ENCODE measurements at places on chromosomes 5 and 9. TPM values are rescaled to one million over a fixed set of nuclear protein-coding genes. Genes with fewer than 3 reads are reported as not detected.

- no peak for DNase-seq
Observed at GRCh38 chr5:74206579-74207550, 433.7 kb downstream of the ENC1 start.

DNA sequence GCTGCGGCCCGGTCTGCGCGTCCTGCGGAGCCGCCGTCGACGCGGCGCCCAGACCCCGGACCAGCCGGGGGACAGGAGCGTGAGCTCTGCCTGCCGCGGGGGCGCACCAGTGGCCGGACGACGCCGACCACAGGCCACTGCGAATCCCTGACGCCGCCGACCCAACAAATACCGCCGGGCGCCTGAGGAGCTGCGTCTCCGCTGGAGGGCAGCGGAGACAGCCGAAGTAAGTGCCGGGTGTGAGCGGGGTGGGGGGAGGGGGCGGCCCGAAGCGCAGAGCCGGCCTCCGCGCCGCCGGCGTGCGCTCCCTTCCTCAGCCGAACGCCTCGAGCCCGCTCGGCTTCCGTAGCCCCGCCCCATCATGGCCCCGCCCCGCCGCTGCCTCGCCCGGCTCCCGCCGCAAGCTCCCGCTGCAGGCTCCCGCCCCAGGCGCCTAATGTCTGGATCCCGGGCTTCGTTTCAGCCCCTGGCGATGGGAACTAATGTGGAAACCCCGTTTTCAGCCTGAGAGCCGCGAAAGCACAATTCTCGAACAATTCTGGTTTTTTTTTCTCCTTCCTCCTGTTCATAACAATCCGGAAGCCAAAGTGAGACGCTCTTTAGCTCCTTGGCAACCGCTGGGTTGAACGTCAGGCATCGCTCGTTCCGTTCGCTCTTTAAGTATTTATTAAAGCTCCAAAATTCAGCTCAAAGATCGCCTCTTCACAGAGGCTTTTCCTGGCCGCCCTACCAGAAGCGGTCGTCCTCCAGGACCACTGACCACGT is at the start of gene RFK:
Gene RFK, minus strand, starts transcription at position 232 of the 765 bp plus-strand sequence. CDS start 255 bp downstream, outside the sequence.
- DNase-seq: peak; percentile 97

- no peak for DNase-seq
Observed at GRCh38 chr9:114097613-114098020, 1.5 kb downstream of the KIF12 start.

GRCh38 chr9:113912816-113913215 is 36.7 kb downstream of the ZNF618 start:
- no peak for DNase-seq

- no peak for DNase-seq
Observed at GRCh38 chr5:119393201-119393691, 37.4 kb downstream of the TNFAIP8 start.

GRCh38 chr5:73542020-73542419 is 23.4 kb downstream of the ANKRA2 start:
- no peak for DNase-seq

GRCh38 chr9:97528529-97529230 is 27.2 kb downstream of the TMOD1 start:
- DNase-seq: no peak

DNA sequence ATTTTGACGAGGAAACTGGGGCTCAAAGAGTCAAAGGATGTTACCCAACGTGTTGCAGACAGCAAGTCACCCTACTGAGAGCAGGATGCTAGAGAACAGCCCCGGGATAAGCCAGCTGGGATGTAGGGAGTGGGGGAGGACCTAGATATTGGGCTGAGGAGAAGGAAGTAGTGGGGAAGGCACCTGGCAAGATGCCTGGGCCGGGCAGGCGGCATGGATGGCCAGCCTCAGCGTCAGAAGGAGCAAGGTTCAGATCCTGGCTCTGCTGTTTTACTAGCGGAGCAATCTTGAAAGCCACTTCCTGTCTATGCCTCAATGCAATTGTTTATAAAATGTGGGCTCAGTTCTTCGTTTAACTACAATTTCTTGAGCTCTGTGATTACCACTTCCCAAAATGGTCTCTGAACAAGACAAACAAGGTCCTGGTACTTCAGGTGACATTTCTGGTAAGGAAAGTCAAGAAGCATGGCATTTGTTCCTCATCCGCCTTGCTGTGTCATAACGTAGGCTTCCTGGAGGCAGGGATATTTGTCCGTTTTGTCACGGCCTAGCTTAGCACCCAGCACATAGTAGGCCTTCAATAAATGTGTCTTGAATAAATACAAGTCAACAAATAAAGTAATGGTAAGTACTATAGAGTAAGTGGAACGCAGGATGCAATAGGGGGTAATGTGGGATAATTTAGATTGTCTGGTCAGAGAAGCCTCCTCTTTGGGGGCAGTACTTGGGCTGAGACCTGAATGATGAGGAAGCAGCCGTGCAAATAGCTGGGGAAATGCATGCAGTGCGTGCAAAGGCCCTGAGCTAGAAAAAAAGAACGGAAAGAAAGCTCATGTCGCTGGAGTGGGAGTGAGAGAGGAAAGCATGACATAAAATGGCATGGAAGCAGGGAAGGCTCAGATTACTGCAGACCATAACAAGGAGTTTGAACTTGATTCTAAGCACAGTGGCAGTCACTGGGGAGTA is 70.5 kb downstream of the SMIM23 start:
- DNase-seq: no peak

The LCN15 gene
- total RNA-seq: not detected

The SLC44A1 gene
- total RNA-seq: 73.2 TPM

The OR1L6 gene
- total RNA-seq: not detected

The COL15A1 gene
- 0.12 TPM for total RNA-seq

The GGTA1 gene
- total RNA-seq: 1.2 TPM
